ENCODE measurements at places on chromosomes 12 and 14.

GRCh38 chr12:132007041-132007440 lies 57.3 kb downstream of the EP400 start:
- no peak for DNase-seq

GRCh38 chr12:27523305-27523641 lies 733 bp upstream of the PPFIBP1 start:
- no peak for DNase-seq

GRCh38 chr12:54404061-54405004 lies 14.7 kb downstream of the ITGA5 start:
- DNase-seq: no peak

DNA sequence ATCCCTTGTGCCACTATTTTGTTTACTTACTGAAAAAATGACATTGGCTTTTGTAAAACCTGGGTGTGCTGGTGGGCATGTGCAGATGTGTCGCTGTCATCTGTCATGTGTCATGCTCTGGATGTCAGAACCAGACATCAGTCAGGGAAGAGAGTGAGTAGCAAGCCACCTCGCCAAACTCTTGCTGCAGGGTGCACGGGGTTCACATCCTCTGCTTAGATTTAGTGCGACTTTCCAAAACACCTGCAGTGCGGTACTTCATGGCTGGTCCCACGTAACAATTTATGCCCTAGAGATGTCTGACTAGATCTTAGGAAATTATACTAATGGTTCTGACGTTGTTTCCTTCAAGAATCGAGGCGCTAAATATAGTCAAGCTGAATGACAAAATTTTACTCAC lies 106.7 kb downstream of the CRADD start:
- DNase-seq: peak; percentile 7

DNA sequence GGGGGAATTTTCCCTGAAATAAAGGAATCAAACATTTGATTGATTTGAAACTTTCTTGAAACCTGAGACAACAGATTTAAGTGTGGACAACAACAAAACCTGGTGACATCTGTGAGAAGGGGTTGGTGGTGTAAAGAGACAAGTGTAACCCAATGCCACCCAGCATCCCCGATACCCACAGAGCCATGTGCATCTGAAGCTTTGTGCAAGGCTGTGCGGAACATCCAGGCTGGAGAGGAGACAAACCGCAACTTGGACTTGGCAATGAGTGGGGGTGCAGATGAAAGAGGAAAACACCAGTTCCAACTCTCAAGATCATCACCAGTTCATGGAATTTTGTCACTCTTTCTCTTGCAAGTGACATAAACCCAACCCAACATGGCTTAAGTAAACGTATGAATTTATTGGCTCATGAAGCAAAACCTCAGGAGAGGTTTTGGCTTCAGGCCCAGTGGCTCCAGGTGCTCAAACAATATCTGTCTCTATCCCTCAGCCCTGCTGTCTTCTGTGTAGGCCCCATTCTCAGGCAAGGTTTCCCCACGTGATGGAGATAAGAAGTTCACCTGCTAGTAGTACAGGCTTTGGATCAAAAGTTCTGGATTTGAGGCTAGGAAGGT lies 55.2 kb upstream of the NTF3 start:
- DNase-seq: no peak

- DNase-seq: no peak
These were observed 20.5 kb downstream of the ZBTB42 start for GRCh38 chr14:104821229-104821945.

DNA sequence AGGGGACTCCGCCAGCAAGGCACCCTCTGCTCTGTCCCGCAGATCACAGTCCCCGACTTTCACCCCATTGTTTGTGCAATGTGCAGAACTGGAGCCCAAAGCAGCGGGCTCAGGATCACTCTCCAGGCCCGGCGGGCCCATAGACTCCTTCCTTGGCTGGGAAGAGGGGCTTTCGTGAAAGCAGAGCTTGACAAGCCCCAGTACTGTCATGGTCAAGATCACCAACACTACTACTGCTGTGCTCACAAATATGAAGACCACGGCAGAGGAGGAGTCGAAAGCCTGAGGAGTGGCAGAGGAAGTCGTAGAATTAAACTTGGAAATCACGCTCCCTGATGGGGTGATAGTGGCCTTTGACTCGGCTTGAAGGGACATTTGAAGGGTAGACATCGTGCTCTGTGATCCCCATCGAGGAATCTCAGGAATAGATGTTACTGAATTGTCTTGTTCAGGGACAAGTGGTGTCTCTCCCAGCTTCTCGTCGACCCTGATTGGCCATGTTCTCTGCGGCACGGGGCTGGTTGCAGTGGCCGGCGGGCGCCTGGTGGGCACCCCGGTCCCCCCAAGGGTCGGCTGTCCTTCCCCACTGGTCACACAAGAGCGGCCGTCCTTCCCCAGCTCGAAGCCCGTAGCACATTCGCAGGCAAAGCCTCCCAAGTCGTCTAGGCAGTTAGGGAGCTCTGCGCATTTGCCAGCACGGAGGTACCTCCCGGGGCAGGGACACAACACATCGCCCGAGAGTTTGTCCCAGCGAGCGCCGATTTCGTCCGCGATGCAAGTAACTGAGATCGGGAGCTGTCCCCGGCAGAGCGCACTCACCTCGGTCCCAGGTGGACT lies 1.1 kb downstream of the CLEC14A start:
- DNase-seq: no peak

GRCh38 chr12:104510145-104510872 lies 53.6 kb downstream of the CHST11 start:
- DNase-seq: no peak

DNA sequence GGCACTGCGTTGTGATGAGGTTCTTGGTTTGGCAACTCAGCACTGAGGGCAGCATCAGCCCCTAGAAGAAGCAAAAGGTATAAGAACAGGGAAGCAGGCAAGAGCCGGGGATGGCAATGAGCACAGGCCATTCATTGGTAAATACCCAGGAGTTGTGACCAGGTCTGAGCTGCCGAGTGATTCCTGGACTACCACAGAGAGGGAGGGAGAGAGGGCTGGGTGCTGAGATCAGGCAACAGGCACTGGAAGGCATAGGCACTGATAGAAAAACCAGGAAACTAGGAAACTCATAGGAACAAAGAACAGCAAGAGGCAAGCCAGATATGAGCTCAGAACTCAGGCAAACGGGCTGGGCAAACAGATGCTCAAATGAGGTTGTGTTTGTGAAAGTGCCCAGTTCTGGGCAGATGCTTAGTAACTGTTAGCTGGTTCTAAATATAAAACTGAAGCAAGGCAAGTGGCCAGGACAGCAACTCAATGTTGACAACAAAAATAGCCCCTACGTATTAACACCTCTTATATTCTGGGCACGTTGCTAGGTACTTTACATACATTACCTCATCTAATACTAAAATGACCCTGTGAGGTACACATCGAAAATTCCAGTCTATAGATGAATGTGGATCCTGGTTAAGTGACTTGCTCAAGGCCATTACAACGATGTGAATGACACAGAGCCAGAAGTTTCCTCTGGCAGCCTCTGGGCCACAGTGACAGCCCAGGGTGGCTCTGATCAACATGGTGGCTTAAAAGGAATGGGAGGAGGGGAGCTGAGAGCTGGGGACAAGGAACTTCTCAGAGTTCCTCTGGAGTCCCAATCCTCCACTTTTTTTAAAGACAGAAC lies 121.1 kb downstream of the PRMT8 start:
- no peak for DNase-seq

GRCh38 chr14:72559669-72560255 lies 334.1 kb downstream of the DPF3 start:
- no peak for DNase-seq

DNA sequence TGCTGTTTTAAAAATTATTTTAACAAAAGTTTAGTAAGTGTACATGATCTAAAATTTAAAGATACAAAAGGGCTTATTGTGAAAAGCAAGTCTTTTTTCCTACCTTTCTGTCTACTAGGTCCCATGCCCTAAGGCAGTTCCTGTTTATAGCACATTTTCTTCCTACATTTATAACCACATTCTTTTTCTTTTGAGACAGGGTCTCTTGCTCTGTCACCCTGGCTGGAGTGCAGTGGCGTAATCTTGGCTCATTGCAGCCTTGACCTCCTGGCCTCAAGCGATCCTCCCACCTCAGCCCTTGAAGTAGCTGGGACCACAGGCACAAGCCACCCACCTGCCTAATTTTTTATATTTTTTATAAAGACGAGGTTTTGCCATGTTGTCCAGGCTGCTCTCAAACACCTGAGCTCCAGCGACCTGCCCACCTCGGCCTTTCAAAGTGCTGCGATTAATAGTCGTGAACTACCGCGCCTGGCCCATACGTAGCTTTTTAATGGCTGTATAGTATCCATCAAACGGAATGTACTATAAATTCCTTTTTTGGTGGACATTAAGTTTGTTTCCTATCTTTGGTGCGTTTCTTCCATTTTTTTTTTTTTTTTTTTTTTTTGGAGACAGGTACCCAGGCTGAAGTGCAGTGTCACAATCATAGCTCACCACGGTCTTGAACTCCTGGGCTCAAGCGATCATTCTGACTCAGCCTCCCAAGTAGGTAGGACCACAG lies 20.9 kb downstream of the FRS2 start:
- DNase-seq: no peak

GRCh38 chr12:18703321-18703720 lies 34.5 kb downstream of the PLCZ1 start:
- no peak for DNase-seq

DNA sequence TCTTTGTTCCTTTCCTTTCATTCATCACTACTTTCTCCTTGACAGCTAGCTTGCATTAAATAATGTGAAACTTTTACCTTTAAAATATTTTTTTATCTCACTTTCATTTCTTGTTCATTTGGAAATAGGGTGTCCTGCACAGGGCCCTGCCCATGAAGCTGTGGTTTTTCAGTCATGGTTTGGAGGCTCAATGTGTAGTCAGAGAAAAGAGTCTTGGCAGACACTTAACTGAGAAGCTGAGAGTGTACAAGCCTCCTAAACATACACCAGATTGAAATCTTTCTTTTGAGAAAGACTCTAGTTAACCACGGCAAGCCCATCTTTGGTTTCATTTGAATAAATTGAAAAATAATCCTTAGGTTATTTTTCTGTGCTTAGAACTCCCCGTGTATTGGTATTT lies 74.2 kb downstream of the KICS2 start:
- no peak for DNase-seq

- no peak for DNase-seq
These were observed 21.7 kb downstream of the DCAF5 start for GRCh38 chr14:69131176-69131575.

GRCh38 chr12:52464897-52465296 lies 8.7 kb downstream of the KRT6C start:
- no peak for DNase-seq

DNA sequence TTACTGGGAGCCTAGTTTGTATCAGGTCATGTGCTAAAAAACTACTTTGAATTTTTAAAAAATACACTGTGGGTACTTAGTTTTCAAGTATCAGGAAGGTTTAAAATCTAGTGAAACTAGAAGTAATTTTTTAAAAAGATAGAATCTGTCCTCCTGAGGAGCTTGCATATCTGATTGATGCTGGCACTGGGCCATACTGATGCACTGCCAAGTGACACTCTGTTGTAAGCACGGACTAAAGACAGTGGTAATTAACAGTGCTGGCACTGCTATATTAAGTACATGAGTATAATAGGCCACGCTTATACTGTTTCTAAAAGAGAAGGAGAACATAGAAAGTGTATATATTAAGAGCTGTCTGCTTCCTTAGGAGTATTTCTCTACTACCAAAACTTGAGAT lies 10.0 kb upstream of the TBC1D30 start:
- DNase-seq: no peak

DNA sequence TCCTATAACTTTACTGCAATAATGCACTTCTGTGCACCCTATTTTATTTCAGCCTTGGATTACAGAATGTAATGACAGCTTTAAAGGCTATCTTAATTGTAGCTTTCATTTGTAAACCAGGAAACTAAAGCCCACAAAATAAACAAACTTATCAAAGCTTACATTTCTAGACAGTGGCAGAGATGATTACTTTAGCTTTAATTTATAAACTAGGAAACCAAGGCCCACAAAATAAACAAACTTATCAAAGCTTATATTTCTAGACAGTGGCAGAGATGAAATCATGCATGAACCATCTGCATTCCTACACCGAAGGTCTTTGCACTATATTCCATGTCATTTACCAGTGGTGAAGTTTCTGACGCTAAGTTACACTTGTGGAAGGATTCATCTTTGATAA lies 74.4 kb downstream of the PRKD1 start:
- no peak for DNase-seq

GRCh38 chr12:2052826-2053678 lies at the start of gene CACNA1C:
CACNA1C (plus strand) TSS chr12:2052987; CDS start chr12:2053563, 576 bp downstream.
- DNase-seq: peak; percentile 60

GRCh38 chr12:69154585-69155363 lies 84.6 kb upstream of the CPSF6 start:
- DNase-seq: peak; percentile 62

DNA sequence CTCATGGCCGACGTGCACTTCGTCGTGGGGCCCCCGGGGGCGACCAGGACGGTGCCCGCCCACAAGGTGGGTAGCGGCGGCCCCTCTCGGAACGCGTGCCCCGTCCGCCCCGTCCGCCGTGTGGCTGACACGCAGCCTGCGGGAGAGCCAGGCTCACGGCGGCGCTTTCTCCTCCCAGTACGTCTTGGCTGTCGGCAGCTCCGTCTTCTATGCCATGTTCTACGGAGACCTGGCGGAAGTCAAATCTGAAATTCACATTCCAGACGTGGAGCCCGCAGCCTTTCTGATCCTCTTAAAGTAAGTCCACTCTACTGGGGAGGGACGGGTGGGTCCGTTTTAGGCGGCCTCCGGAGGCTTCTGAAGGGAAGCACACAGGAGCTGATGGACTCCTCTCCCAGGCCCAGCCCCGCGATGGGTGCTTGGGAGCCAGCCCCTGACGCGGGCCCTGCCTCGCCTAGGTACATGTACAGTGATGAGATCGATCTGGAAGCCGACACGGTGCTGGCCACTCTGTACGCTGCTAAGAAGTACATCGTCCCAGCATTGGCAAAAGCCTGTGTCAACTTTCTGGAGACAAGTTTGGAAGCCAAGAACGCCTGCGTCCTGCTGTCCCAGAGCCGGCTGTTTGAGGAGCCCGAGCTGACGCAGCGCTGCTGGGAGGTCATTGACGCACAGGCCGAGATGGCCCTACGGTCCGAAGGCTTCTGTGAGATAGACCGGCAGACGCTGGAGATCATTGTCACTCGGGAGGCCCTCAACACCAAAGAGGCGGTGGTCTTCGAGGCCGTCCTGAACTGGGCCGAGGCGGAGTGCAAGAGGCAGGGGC lies 1.1 kb downstream of the BTBD6 start:
- DNase-seq: no peak

GRCh38 chr14:51293912-51294389 lies 53.9 kb downstream of the TMX1 start:
- DNase-seq: no peak

DNA sequence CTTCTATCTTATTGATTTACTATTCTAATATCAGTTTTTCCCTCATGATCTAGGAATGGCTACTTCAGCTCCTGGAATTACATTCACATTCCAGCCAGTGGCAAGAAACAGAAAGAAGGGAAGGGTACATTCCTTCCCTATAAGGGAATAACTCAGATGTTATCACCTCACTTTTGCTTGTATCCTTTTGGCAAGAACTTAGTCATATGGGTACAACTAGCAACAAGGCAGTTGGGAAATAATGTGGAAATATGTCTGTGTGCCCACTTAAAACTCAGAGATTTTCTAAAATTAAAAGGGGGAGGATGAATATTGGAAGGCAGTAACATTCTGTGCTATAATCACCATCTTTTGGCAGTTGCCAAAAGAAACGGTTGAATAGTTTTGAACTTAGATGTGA lies 85.6 kb downstream of the MSRB3 start:
- no peak for DNase-seq

Data from T-cell (primary cell).